ENCODE measurements at places on chromosomes 2 and 18.

DNA sequence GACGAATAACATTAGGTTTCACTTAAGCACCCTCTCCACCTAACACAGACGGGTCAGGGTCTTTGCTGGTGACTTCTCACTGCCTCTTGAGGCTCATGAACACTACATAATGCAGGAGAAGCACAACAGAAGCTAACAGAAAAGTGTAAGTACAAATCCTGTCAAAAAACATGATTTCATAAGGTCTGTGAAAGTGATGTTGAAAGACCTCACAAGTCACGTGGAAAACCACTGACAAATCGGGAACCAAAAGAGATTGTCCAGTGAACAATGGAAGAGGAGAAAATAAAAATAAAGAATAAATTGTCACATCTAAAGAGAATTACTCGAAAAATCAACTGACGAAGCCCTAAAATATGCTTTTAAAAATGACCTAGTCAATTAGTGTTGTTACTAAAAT lies 14.0 kb downstream of the PSD4 start:
- no peak for DNase-seq

GRCh38 chr2:74814102-74814501 lies 19.8 kb upstream of the HK2 start:
- no peak for DNase-seq

- DNase-seq: peak; percentile 64
Measured at GRCh38 chr18:39611381-39612100, 2045.9 kb upstream of the CELF4 start.

- DNase-seq: no peak
Measured at GRCh38 chr2:15780912-15781574, 159.3 kb upstream of the MYCN start.

DNA sequence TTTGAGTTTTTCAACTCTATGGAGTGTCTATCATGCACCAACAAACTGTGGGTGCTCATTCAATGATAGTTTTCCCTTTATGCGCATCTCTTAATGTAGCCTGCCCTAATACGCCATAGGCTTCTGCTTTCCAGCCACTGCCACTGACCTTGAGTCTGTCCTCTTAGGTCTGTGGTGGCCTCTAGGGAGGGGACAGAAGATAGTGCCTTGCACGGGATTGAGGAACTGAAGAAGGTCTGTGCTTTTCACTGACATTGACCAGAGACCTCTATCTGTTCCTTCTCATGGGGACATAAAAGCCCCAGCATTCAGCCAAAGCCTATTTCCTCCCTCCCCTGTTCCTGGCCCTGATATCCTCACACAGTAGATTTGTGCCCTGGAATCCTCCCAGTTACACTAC lies 2.3 kb downstream of the GCKR start:
- no peak for DNase-seq

DNA sequence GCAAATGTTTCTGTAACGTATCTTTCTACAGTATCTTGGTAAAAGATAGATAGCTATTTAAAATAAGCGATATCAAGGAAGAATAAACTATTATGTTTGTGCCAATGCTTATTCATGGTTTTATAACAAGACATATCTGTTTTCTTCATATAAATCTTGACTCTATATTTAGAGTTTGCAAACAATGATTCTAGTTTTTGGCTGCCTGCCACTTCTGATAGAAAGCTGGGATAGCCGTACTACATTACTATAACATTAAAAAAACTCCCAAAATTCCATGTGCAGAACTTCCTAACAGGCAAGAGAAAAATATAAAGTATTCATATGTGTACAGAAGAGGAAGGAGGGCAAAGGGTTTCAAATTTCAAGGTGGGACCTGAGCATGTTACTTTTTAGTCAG lies 985.0 kb downstream of the BCL11A start:
- DNase-seq: no peak

- DNase-seq: no peak
Measured at GRCh38 chr2:107005853-107006252, 119.9 kb upstream of the ST6GAL2 start.

- DNase-seq: no peak
Measured at GRCh38 chr2:175840256-175840655, 161.8 kb downstream of the LNPK start.

DNA sequence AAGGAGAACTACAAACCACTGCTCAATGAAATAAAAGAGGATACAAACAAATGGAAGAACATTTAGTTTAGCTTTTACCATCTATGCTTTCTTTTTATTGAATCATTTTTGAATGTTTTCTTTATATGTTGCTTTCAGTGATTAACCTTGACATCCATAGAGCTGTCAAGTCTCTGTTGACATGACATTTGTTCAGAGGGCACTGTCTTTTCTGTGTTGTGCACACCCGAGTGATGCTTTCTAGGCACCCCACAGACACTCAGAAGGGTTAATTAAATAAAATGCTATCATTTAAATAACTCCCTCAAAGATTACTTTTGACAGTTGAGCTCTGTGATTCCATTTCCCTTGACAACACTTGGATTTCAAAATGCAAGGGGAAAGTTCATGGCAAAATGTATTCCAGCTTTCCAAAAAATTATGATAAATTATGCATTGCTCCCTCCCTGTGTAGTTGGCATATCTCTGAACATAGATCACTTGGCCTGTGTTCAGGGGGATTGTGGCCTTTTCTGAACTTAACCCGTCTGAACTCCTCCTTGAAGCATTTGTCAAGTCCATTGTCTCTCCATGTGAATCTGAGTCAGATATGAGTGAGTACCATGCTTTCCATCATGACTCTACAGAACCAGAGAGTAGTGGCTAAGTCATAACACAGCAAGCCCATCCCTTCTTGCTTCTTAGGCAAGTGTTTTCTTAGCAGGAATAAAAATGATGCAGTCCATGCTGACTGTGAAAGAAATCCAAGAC lies 372.6 kb downstream of the RPRM start:
- no peak for DNase-seq

- no peak for DNase-seq
Measured at GRCh38 chr18:33818145-33818544, 240.1 kb downstream of the ASXL3 start.

GRCh38 chr2:98561902-98562695 lies 46.2 kb downstream of the COA5 start:
- DNase-seq: no peak

DNA sequence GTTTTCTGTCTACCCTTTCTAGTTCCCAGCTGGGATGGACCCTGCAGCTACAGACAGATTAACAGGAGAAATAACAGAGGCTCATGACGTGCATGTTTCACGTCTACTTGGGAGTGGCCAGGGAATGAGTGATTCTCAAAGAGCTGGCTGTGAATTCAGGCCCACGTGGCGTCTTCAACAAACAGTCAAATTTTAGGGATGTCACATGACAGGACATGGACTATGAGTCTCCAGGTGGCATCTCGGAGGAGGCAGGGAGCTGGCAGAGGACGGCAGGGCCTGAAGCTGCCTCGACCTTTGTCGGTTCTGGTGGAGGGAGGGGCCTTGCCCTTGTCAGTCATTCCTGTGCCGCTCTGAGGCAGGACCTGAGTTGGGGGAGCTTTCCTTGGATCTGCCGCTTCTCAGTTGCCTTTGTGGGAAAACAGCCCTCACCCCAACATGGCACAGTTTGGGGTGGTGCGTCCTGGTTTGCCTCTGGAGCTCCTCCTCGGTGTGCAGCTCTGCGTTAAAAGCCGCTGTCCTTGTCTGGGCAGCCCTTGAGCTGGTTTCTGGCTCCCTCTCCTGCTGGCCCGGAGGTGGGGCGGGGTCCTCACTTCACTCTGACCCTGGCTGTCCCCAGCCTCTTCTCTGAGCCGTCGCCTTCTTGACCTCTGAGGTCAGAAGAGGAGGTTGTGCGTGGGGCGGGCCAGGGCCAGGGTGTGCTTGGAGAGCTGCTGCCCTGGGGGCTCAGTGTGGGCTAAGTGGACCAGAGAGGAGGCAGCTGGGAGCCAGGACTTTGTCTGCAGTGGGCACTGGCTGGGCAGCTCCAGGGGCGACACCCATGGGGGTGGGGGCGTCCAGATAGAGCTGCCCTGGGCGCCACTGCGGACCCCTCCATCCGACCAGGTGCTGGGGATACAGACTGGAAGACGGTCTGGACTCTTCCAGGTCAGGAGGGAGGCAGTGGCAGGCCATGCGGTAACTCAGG lies 12.1 kb upstream of the GAL3ST2 start:
- DNase-seq: no peak

DNA sequence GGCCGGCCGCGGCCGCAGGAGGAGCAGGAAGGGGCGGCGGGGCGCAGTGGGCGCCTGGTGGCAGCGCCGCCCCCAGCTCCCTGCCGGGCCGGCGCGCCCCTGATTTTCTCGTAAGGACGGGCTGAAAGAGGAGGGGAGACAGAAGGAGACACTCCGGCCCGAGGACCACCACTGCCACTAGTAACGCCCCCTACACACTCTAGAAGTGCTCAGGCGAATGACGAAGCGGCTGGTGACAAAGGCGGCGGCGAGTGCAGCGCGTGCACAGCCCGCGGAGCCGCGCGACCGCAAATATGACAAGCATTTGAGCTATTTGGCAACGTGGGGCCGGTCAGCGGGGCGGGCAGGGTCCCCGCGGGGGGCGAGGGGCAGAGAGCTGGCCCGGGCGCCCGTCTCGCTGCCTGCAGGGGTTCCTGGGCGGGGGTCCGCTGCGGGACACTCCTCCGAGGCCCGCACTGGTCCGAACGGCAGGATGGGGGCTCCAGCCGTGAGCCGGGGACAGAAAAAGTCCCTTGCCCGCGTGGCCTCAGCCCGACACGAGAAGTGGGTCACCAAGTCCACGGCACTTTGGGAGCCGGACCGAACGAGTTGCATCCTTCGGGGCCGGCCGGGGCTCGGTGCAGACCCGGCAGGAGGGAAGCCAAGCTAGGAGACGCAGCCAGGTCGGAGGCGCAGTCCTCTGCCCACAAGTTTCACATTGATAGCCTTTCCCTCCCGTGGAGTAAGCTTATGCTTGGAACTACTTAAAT lies 524 bp upstream of the SERTAD2 start:
- peak; percentile 95 for DNase-seq

- DNase-seq: no peak
Measured at GRCh38 chr2:149625671-149626070, 38.1 kb upstream of the MMADHC start.

- DNase-seq: peak; percentile 18
Measured at GRCh38 chr2:223560749-223561435, 41.3 kb downstream of the SCG2 start.

DNA sequence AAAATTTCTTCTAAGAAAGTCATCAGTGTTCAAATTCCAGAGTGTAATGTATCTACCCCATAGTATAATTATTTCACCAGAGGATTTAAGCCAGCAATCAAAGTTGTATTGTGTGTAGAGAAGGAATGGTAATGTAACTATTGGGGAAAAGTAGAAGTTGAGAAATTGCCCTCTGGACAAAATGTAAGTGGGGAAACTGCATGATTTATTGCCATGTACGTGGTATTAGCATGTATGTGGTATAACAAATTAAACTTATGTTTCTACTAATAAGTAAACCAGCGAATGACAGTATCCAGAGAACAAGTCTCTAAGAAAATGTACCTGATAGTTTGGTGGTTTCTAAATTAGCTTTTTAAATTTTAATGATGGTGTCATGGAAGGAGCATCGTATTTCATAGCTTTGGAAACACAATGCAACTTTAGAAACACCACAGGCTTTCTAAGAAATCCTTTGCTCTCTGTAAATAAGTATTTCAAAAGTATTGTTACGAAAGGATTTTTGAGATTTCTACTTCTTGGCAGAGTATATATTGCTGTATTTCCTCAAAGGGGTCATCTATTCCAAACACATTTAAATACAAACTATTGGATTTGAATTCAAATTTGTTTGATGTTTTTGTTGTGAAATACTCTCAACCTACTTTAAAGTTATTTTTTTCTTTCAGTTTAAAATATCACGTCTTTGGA lies 1018.9 kb upstream of the ZEB2 start:
- DNase-seq: no peak

DNA sequence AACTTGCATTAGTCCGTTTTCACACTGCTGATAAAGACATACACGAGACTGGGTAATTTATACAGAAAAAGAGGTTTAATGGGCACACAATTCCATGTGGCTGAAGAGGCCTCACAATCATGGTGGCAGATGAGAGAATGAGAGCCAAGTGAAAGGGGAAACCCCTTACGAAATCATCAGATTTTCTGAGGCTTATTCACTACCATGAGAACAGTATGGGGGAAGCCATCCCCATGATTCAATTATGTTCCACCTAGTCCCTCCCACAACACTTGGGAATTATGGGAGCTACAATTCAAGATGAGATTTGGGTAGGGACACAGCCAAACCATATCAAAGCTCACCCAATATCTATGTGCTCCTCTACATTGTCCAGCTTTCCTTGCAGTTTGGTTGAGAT lies 16.0 kb upstream of the SERPINE2 start:
- DNase-seq: peak; percentile 15

DNA sequence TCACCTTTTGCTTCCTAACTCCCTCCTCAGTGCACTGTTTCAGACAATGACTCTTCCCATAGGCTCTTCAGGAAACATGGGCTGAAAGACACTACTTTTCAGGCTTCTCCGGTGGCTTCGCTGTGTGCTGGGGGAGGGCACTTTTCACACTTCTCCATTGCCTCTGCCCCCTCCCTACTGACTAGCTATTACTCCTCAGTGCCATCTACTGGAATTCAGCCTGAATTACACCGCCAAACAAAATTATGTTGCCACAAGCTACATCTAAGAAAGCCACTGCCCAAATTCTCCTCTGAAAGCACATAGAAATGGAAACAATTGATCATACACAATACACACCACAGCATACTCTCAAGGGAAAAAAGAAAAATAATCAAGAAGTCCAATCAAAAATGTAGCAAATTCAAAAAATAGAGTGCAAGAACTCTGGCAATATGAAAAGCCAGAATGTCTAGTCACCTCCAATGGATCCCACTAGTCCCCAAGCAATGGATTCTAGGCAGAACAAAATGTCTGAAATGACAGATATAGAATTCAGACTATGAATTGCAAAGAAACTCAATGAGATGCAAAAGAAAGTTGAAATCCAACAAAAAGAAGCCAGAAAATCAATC lies 1139.4 kb upstream of the GYPC start:
- DNase-seq: peak; percentile 3

DNA sequence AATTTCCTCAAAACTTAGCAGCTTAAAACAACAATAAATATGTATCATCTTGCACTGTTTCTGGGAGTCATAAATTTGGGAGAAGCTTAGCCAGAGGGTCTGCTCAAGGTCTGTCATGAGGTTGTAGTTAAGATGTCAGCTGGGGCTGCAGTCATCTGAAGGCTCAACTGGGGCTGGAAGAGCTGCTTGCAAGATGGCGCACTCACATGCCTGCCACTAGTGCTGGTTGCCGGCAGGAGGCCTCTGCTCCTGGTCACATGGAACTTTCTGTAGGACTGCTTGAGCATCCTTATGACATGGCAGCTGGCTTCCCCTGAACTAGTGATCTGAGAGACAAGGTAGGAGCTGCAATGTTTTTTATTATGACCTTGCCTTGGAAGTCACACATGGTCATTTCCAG lies 215.5 kb upstream of the HAAO start:
- DNase-seq: no peak

DNA sequence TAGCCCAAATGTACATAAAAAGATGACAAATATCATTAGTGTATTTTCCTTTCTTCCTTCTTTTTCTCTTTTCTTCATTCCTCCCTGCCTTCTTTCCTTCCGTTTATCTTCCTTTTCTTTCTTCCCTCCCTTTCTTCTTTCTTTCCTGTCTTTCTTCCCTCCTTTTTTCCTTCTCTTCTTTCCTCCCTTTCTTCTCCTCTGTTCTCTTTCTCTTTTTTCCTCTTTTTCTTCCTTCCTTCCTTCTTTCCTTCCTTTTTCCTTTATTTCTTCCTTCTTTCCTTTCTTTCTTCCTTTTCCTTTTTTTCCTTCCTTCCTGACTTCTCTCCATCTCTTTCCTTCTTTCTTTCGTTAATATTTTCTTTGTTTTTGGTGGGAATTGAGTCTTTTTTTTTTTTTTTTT lies 256.9 kb upstream of the CNTNAP5 start:
- DNase-seq: no peak
